ENCODE measurements at places on chromosomes 1 and 21.

DNA sequence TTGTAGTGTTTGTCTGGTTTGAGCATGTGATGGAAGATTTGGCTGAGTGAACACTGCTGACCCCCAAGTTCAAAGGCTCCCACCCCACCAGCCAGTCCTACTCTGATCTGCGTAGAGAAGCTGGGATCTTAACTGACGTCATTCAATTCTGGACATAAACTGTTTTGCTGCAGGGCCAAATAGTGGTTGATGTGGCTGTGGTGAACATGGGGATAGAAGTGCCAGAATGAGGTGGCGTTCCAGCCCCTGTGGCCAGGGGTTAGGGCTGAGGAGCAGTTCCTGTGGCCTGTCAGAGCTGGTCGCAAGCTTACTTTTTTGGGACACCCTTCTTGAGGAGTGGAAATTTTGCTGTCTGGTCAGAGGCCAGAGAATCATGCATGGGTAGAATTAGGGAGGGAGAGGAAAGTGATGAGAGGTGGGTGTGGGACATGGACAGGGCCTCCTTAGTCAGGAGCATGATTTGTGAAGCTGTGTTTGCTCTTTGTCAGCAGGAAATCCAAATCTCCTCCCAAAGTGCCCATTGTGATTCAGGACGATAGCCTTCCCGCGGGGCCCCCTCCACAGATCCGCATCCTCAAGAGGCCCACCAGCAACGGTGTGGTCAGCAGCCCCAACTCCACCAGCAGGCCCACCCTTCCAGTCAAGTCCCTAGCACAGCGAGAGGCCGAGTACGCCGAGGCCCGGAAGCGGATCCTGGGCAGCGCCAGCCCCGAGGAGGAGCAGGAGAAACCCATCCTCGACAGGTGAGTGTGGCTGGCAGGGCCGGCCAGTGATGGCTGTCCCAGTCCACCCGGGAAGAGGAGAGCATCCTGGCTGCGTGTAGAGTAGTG, 25.9 kb downstream of the SZRD1 start:
- DNase-seq, result no peak

DNA sequence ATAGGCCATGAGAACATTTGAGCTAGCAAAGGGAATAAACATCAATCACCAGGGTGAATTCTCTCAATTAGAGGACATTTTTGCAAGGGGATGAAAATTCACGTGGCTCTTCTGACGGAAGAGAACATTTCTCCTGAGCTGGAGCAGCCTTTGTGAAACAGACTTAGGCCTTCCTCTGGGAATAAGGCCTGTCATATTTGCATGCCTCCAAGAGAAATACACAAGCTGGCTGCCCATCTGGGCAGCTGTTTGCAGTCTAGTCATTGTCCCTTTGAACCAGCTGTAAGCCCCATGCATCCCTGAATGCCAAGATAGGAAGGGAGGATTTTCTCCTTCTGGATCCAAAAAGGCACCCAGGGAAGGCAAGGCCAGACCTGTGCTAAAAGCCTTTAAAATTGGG, 5.5 kb downstream of the LEMD1 start:
- DNase-seq, result no peak

GRCh38 chr1:159838715-159839114, 12.0 kb downstream of the SLAMF8 start:
- no peak for DNase-seq

DNA sequence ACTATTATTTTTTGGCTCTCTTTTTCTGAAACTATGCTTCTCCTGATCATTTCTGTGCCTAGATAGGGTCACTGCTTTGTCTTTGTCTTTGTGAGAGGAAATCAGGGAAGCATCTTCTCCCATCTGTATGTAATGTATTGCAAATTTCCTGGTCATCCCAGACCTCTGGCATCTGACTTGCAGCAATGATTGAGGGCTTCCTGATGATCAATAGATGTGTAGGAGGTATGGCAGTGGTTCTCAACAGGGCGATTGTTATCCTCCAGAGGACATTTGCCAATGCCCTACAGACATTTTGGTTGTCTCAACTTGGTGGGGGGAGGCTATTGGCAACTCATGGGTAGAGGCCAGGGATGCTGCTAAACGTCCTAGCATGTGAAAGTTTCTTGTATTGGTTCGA, 64.7 kb downstream of the RGL1 start:
- DNase-seq, result no peak

- no peak for DNase-seq
Measured at GRCh38 chr1:147605591-147605990, 64.3 kb downstream of the BCL9 start.

- DNase-seq, result no peak
Measured at GRCh38 chr1:12088607-12089006, 25.5 kb downstream of the TNFRSF8 start.

GRCh38 chr21:45845770-45846090, 135.8 kb upstream of the COL6A1 start:
- DNase-seq, result no peak

GRCh38 chr1:213331631-213332175, 280.7 kb downstream of the RPS6KC1 start:
- DNase-seq, result no peak

DNA sequence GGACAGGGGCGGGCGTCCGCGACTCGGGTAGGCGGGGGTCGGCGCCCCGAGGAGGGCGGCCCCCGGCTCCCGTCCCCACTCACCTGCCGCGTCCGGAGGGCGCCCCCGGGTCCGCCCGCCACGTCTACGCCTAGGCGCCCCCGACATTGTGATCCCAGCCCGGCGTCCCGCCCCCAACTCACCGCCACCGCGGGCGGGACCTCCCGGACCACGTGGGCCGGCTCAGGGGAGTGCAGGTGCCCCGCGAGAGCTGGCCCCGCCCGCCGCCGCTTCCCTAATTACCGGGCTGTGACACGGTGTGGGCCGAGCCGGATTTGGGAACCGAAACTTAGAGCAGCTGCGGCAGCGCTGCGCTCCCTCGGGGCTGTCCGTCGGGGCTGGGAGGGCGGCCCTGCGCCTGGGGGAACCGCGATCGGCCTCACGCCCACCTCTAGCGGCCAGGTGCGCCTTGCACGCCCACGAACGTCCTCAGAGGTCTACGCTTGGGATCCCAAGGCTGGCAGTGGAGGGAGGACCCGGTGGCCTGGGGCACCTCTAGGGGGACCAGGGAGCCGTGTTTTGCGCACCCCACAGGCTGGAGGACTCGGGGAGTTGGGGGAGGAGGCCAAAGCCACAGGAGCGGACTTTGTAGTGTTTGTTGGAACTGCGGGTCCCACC, 521 bp upstream of the NADK start:
- DNase-seq, result peak; percentile 70

- no peak for DNase-seq
Measured at GRCh38 chr1:82587371-82587770, 786.6 kb downstream of the ADGRL2 start.

GRCh38 chr1:27575840-27576331, 28.1 kb downstream of the AHDC1 start:
- peak; percentile 71 for DNase-seq

DNA sequence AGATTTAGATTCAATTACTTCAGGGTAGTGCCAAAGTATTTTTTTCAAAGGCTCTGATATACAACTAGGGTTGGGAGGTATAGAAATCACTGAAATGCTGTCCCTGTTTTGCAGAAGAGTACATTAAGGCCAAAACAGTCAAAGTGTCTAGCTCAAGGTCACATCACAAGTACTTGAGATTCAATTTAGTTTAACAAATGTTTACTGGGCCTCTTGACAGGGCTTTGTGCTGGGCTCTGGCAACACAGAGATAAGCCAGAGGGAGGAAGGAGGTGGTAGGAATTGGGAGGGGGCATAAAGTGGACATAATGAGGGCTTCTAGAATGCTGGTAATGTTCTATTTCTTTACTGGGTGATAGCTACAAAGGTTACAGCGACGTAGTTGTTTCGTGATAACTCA, 2.3 kb upstream of the SLC9A1 start:
- no peak for DNase-seq
